ENCODE measurements at places on chromosomes 13 and 19.

GRCh38 chr19:12064590-12065538, at the start of gene ZNF844:
ZNF844 (plus strand) TSS chr19:12064731; CDS start chr19:12064874, 143 bp downstream.
- peak; percentile 81 for DNase-seq

DNA sequence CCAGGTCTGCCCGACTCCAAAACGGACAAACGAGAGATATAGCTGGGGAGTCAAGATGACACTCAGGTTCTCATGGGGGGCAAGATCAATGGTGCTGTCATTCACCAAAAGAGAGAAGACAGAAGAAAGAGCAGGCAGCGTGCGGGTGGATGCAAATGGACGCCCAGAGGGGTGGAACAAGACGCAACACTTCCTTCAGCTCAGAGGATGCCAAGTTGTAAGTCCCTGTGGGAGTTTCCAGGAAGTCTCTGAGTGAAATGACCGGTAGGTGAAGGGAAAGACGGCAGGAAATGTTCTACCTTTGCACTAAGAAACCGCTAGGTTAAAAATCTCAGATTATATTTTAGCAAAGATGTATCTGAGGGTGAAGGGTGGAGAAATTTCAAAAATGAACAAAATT, 26.5 kb downstream of the TUBGCP3 start:
- DNase-seq: no peak

GRCh38 chr19:33293255-33294057, 8.9 kb downstream of the CEBPA start:
- peak; percentile 71 for DNase-seq

DNA sequence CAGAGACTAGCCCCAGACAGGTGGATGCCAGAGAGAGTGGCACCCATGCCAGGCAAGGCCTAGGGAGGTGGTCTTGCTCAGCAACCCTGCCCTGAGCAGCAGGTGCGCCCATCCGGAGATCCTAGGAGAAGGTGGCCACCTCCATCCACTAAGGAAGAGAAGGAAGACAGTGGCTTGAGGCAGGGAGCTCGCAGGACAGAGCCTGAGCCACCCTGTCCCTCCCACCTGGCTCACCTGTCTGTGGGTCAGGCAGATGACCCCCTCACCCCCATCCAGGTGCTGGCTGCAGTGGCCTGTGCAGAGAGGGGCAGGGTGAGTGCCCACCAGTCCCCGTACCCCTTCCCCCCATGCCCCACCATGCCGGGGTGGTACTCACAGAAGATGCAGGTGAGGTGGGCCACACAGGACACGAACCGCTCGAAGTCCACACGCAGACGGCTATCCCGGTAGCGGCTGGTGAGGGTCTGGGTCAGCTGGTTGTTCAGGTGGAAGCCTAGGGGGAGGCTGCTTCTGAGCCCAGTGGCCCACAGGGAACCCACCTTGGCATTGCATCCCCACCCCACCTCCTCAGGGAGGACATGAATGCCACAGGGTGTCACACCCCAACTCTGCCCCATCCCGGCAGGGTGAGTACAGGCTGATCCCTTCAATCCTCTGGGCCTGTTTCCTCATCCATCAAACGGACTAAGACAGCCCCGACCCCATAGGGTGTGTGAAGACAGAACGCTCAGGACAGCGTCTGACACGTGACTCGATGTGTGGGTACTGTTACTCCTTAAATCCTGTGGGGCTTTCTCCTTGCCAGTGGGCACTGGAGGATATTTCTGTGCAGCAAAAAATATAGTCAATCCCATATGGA, 13.3 kb downstream of the CAPN12 start:
- DNase-seq: no peak

DNA sequence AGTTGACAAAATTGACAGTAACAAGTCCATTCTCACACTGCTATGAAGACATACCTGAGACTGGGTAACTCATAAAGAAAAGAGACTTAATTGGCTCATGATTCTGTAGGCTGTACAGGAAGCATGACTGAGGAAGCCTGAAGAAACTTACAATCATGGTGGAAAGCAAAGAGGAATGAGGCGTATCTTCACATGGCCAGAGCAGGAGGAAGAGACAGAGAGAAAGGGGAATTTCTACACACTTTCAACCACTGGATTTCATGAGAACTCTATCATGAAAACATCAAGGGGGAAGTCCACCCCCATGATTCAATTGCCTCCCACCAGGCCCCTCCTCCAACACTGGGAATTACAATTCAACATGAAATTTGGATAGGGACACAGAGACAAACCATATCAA, 758.4 kb upstream of the SLITRK1 start:
- DNase-seq: no peak

- no peak for DNase-seq
Measured at GRCh38 chr19:38718747-38719543, 25.3 kb downstream of the CAPN12 start.

DNA sequence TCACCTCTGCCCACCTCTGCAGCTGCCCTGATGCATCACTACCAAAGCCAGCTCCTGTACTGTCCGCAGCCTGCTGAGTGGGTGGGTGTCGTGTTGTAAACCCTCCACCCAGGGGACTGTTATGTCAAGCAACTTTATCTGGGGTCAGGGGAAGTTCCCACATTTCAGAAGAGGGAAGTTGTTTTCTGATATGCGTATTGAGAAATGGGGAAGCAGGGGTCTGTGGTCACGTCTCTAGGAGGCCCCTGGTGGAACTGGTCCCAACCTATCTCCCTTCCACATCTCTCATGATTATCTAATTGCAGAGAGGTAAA, 31.2 kb downstream of the CLEC17A start:
- DNase-seq: no peak

DNA sequence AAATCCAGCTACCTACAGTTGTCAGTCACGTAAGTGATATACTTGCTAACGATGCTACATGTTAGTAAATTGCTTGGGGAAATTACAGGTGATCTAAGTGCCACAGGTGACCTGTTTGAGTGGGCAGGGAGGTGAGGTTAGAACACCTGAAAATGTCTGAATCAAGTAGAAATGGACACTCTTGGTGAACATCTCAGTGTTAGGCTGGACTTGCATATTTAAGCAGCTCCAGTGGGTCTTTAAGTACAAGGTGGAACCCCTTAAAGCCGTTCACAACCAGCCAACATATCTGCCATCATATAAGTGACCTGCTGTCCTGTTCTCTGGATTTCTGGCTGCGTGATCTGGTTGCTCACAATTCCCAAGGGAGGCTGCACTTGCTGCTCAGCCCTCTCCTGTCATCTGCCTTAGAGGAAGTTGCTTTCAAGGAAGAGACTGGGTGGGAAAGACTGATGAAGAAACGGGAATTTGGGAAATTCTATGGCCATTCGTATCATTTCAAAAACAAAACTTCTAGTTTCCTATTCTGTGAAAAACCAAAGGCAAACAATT, 244.0 kb downstream of the DCLK1 start:
- no peak for DNase-seq

DNA sequence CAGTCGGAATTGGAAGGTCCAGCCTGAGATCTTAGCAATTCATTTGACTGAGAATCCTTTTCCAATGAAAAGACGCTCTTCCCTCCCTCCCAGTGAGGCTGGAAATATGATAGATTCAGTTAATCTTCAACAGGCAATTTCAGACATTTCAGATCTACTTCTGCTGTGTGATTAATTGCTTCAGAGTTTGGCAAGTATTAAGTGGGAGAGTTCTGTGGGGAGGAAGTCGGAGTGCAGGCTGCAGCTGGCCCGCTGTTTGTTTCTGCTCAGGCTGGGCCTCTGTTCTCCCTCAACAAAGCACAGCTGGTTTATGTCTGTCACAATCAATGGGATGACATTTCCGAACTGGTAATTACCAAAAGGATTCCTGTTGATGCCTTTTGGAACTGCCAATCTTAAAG, 178.2 kb downstream of the NDFIP2 start:
- no peak for DNase-seq

- DNase-seq: peak; percentile 86
Measured at GRCh38 chr13:37640499-37640898, 41.9 kb upstream of the POSTN start.

- DNase-seq: no peak
Measured at GRCh38 chr19:50652722-50653121, 3.5 kb downstream of the C19orf81 start.

DNA sequence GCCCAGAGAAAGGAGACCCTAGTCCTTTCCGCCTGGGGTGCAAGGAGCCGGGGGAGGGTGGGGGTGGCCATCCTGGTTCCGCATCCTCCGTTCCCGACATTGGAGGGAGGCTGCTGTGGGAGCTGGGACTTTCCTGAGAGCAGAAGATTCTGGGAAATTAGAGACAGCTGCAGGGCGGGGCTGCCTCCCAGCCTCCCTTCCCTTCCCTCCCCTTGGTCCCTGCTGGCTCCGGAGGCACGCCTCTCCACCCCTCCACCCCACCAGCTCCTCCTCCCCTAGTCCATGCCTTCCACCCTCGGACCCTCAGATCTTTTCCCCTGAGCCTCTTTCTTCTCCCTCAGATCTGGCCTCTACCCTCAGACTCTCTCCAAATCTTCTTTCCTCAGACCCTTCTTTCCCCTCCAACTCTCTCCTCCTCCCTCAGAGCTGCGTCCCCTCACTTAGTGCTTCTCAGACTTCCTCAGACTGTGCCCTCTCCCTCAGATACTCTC, 3.1 kb upstream of the BCL3 start:
- DNase-seq: peak; percentile 80

GRCh38 chr19:49626226-49626625, 13.7 kb downstream of the RRAS start:
- no peak for DNase-seq

- DNase-seq: no peak
Measured at GRCh38 chr13:59696271-59696670, 467.5 kb downstream of the DIAPH3 start.

- DNase-seq: peak; percentile 48
Measured at GRCh38 chr13:106052200-106052767, 483.2 kb downstream of the EFNB2 start.

- no peak for DNase-seq
Measured at GRCh38 chr13:22765547-22765946, 415.2 kb upstream of the SGCG start.

DNA sequence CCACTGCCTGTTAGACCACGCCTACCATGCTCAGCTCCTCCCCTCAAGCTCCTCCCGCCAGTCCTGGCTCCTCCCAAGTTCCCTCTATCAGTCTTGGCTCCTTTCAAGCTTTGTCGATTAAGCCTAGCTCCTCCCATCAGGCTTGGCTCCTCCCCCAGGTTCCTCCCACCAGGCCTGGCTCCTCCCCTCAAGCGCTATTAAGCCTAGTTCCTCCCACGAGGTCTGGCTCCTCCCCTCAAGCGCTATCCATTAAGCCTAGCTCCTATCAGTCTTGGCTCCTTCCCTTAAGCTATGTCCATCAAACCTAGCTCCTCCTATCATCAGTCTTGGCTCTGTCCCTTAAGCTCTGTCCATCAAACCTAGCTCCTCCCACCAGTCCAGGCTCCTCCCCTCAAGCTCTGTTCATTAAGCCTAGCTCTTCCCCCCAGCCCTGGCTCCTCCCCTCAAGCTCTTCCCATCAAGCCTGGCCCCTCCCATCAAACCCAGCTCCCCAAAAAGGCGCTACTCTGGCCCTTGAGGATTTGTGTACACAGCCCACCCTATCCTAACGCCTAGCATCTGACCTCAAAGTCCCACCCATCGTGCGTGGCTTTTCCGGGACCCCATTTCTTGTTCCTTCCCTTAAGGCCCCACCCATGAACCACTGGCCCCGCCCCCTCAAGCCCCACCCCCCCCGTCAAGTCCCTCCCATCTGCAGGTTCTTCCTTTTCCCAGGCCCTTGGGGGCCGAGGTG, 10.0 kb downstream of the CAMSAP3 start:
- DNase-seq: no peak

GRCh38 chr13:99144306-99144705, 56.3 kb upstream of the UBAC2 start:
- no peak for DNase-seq

GRCh38 chr13:26742691-26743358, 17.8 kb downstream of the GPR12 start:
- DNase-seq: no peak

DNA sequence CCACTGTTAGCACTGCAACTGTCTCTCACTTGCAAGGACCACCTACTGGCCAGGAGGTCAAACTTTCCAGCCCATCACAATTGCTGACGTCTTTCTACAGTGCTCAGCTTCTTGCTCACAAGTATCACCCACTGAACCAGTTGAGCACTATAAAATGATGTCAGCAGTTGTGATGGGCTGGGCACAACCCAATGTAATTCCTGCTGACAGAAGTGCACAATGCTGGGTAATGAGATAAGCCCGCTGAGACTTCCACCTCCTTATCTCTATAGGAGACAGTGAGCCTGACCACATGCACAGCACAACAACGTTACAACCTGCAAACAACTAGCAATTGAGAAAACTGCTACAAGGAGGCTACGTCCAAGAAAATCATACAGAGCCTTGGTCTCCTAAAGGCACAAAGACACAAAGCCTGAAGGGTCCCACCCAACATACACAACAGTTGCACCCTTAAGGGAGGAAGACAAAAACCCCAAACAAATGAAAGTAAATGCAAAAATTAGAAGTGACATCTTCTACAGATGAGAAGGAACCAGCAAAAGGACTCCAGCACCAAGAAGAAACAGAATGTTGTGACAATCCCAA, 273.2 kb downstream of the LIG4 start:
- no peak for DNase-seq

DNA sequence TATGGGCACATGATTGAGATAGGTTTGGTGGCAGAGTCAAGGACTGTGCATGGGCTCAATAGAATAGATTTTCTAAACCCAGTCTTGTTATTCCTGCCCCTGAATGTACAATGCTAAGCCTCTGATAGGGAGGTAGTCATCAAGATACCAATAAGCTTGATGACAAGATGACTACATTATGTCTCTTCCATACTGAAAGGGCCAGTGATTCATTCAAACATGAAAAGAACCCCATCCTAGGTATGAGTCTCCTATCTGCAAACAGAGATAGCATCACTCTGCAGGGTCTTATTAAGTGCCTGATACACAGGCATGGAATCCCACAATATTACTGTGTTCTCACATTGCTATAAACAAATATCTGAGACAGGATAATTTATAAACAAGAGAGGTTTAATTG, 40.3 kb upstream of the UFM1 start:
- no peak for DNase-seq

DNA sequence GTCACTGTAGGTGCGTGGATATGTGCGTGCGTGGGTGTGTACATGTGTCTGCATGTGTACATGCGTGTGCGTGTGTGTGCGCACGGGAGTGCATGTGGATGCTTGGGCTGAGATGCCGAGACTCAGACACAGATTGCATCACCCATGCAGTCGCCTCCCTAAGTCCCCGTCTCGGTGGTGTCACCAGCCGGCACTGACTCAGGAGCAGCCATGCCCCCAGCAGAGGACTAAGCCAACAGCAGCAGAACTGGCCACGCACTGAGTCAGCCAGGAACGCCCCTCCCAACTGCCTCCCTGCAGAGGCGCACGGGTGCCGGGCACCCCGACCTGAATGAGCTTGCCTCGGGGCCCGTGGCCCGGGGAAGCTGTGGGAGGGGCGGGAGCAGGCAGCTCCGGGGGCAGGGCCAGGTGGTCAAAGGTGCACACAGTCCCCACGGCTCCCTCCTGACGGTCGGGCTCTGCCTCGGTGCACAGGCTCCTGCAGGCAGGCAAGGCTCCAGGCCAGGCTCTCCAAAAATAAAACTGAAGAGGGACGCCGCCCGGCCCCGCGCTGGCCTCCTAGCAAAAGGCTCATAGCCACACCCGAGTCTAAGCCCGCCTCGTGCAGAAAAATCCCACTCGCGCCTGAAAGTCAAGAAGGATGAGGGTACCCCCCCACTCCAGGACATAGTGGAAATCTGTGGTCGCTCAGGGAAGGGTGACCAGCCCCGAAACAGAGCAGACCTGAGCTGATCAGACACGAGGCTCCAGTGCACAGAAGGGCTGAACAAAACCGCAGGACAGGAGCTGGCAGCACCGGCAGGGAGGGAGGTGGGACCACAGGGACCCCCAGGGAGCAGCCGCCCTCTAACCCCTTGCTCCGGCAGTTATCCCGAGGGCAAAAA, 49.2 kb downstream of the GADD45B start:
- peak; percentile 75 for DNase-seq

GRCh38 chr19:55358943-55359908, 3.8 kb downstream of the GARIN5B start:
- DNase-seq: no peak
